ENCODE measurements at places on chromosomes 3 and 15.

- DNase-seq, result peak; percentile 33
These were observed 26.8 kb downstream of the RHCG start for GRCh38 chr15:89469426-89470096.

DNA sequence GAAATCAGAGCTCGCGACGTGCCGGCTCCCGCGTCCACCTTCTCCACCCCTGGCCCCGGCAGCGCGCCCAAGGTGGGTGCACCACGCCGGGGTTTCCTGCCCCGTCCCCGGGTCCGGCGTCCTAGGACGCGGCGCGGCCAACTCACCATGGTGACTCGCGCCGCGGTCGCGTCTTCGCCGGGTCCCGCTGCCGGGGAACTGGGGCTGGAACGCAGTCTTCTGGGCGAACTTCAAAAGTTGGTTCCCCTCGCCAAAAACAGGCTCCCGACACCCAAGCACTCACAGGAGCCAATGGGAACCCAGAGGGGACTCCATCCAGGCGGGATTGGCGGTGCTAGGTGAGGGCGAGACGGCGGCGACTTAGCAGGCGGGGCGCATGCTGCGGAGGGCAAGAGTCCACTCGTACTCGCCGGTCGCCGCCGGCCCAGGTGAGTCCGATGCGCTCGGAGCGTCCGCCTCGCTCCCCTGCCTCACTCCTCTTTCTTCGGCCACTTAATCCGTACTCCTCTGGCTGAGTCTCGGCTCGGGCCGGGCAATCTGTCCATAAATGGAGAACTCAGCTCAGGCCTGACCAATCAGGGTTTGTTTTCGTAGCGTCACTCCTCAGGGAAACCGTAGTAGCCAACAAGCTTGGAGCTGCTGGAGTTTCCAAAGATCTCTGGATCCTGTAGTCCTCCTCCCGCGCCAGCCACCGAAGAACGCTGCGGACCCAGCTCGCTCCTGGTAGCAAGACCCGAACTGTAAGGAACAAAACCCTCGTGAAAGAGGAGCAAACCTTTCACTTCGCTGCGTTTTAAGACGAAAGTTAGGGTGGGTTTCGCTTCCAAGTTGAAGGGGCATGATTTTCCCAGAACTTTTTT lies at the start of gene MYO1E:
Gene MYO1E, minus strand, starts transcription at position 520 of the 860 bp plus-strand sequence. Its CDS starts 371 bp downstream, at position 149.
- peak; percentile 91 for DNase-seq

DNA sequence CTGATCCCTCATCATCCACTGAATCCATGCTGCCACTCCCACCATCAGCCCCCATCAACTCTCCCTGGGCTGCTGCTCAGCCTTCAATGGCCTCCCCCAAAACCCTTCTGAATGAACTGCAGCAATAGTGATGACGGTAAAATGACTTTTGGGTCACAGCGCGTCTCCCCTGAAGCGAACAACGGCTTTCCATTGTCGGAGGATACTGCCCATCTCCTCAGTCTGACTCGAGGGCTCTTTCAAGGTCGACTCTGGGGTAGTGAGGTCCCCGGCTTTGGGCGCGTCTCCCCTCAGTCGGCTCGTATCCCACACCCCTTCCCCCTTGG lies 57.2 kb upstream of the ZBTB38 start:
- DNase-seq, result no peak

DNA sequence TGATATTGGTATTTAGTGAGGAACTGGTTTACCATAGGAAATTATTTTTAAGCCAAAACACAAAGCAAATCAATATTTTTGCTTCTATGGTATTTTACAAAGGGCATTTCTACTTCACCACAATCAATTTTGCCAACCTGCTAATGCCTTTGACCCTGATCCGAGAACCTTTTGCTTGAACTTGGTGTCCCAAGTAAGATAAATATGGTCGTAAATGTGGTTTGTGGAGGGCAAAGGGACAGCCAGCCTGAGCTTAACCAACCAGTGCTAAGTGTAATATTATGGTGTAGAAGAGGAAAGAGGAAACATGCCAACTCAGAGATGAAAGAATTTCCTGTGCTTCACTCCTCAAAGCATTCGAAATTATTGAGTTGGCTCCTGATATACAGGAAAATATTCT lies 148.4 kb downstream of the C3orf38 start:
- DNase-seq, result no peak

DNA sequence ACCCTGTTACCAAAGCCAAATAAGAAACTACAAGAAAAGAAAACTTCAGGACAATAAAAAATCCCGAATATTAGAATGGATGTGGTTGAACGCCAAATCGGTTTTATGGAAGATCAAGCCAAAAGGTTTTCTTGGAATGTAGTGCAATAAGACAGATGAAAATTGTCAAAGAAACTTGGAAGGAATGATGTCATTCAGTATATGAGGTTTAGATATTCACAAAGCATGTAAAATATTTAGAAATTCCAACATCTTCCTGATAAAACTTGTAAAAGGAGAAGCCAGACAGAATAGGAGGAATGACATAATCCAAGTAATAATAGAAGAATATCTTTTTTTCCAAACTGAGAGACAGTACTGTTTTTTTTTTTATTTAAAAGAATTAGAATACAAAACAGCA lies 130.3 kb upstream of the ZPLD1 start:
- DNase-seq, result no peak

- DNase-seq, result no peak
These were observed 143.4 kb upstream of the TSC22D2 start for GRCh38 chr3:150264561-150265279.

DNA sequence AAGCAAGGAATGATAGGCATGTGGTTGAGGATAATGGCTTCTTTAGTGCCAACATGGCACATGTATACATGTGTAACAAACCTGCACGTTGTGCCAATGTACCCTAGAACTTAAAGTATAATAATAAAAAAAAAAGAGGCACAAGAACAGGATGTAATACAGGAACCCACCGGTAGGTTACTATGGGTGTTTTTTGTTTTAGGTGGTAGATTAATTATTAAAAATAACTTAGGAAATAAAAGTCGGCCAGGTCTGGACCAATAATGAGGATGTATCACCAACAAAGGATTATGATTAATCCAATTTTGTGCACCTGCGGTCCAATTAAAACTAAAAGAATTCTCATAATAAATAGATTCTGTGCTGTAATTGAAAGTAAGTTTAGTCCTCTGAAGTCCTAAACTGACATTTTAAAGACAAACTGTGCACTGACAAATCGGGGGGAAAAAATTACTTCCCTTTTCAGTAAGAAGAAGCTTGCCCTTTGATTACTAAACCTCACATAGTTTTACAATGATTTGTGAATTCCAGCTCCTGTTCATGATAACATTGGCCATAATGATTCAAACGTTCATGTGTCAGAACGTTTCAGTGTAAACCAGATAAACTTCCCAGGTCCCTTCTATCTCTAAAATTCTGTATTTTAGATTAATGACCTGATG lies 62.2 kb downstream of the CASR start:
- no peak for DNase-seq

DNA sequence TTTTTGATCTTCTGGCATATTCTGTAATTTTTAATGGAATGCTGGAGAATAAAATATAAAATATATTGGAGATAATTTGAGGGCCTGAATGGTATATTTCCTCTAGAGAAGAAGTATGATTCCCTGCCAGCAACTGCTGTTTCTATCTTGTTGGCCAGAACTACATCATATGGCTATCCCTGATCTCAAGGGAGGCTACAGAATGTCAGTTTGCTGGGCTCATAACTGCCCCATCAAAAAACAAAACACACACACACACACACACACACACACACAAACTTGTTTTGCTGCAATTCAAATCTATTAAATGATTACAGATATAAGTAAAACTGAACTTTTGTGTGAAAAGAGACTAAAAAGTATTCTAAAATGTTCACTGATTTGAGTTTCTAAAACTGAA lies 51.0 kb downstream of the RASA2 start:
- no peak for DNase-seq

DNA sequence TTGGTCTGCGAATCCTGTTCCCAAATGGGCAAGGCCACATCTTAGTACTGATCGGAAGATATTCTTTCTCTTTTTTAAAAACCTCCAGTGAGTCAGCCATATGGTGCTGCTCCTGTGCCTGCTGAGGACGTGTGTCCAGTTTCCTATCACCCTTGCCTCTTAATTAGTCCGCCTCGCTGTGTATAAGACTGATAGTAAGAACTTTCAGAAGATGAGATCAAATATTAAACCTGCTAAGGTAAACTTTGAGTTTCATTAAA lies 612 bp downstream of the UBA5 start:
- no peak for DNase-seq

DNA sequence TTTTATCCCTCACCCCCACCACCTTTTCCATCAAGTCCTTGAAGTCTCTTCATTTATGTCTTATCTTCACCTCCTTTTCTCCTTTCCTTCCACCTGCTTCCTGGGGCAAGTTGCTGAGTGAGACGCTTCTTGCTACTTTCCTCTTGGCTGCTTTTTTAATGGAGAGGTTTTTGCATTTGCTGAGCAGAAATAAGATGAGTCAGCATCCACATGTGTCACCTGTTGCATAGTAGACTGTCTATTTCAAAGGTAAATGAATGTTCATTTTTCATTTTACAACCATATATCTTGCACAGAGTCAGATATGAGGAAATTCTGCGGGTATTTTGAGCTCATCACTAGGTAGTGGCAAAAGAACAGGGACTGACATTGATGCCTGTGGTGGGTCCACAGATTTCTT lies 18.6 kb downstream of the C3orf52 start:
- no peak for DNase-seq

DNA sequence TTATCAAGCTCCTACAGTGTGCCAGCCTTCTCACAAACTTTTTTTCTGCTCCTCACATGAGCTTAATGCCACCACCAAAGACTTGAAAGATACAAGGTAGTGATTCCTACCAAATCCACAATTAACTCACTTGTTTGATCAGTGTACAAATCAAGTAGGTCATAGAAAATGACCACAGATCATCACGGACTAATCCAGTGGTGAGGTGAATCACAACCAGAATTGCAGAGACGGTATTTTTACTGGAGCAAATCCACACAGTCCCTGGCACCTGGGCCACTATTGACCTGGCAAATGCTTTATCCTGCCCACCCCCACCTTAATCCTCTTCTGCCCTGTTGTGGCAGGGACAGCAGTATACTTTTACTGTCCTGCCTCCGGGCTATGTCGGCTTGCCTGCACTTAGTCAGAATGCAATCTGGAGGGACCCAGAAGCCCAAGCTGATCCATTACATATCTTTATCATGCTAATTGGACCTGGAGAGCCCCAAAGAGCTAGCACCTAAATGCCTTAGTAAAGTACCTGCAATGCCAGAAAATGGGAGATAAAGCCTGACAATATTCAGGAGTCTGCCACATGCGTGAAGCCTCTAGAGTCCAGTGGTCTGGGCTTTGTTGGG lies 83.9 kb upstream of the CDV3 start:
- DNase-seq, result no peak

- no peak for DNase-seq
These were observed 16.7 kb downstream of the TFG start for GRCh38 chr3:100725935-100726513.

GRCh38 chr3:108125550-108126071 lies 34.8 kb upstream of the CD47 start:
- no peak for DNase-seq

DNA sequence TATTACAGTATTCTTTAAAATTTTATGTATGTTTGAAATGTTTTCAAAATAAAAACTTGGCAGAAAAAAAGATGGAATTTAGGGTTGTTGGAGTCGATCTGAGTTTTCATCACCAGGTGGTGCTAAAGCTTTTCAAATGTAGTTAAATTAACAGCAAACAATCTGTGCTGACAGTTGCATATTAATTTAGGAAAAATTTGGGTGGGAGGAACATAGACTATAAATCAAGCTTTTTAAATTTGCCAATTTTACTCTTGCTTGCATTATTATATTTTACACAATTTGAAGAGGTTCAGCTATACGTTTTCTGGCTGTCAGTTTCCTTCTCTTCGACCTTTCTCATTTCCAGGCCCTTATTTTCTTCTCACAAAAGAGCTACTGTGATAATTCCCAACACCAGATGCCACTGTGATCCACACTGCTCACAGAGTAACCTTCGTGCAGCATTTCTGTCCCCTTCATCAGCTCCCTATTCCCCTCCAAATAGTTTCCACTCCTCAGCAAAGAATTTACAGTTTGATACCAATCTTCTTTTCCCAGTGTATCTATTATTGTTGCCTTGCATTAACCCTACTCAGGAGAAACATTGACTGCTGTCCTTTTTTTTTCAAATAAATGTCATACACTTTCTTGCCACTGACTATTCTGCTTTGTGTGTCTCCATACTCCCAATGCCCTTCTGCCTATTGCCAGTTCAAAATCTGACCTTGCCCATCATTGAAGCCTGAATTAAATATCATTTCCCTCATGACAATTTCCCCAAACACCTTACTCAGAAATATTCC lies 53.4 kb upstream of the EIF5A2 start:
- DNase-seq, result no peak

DNA sequence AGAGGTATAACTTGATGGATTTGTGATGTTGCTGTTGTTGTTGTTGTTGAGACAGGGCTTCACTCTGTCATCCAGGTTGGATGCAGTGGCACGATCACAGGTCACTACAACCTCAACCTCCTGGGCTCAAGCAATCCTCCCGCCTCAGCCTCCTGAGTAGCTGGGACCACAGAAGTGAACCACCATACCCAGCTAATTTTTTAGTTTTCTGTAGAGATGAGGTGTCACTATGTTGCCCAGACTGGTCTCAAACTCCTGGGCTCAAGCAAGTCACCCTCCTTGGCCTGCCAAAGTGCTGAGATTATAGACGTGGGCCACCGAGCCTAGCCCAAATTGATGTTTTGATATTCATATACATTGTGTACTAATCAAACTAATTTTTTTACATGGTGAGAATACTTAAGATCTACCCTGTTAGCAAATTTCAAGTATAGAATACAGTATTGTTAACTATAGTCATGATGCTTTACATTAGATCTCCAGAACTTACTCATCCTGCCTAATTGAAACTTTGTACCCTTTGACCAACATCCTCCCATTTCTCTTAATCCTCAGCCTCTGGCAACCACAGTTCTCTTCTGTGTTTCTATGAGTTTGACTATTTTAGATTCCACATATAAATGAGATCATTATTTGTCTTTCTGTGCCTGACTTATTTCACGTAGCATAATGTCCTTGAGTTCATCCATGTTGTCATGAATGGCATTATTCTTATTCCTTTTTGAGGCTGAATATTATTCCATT lies 23.2 kb downstream of the LMCD1 start:
- no peak for DNase-seq

GRCh38 chr3:46905213-46905560 lies 27.7 kb downstream of the PTH1R start:
- no peak for DNase-seq

GRCh38 chr3:37872413-37873160 lies 10.9 kb downstream of the CTDSPL start:
- DNase-seq, result no peak

- no peak for DNase-seq
These were observed 60.5 kb upstream of the ADPGK start for GRCh38 chr15:72844067-72844466.

GRCh38 chr3:29711255-29711771 lies 430.4 kb downstream of the RBMS3 start:
- DNase-seq, result no peak

- no peak for DNase-seq
These were observed 60.5 kb downstream of the CERS3 start for GRCh38 chr15:100468285-100468684.

Measured in dorsolateral prefrontal cortex (tissue), 122 donors.